Activated CD8-positive, alpha-beta T cell treated with anti-CD3 and anti-CD28 coated beads, Interleukin-2, amount 10 ng/mL, durations not matched to agents 7 days and 5 days (primary cell): ENCODE measurements at places on chromosomes 6 and 20. TPM values are rescaled to one million over a fixed set of nuclear protein-coding genes. Genes with fewer than 3 reads are reported as not detected.

The TSHZ2 gene
- total RNA-seq = 0.13 TPM

GRCh38 chr6:130769861-130770260, 57.3 kb upstream of the SMLR1 start:
- no peak for DNase-seq
- no peaks in the 10 kb centered on the region for H3K4me1 ChIP-seq
- no peak overlapping the region for H3K27ac ChIP-seq
- no peaks in the 10 kb centered on the region for H3K36me3 ChIP-seq

GRCh38 chr6:157224951-157225574, 98.3 kb downstream of the TMEM242 start:
- no peak for DNase-seq
- H3K36me3 ChIP-seq = no peaks in the 10 kb centered on the region
- no peak overlapping the region for H3K27ac ChIP-seq
- no peak overlapping the region for H3K4me3 ChIP-seq

- H3K4me1 ChIP-seq = peaks cover 5% of the 10 kb centered on the region
- H3K27ac ChIP-seq = no peak overlapping the region
- peaks cover 2% of the 10 kb centered on the region for H3K36me3 ChIP-seq
- no peak overlapping the region for H3K4me3 ChIP-seq
Observed at GRCh38 chr20:23043376-23043775, 6.1 kb downstream of the THBD start.

- no peak overlapping the region for H3K27ac ChIP-seq
- H3K4me3 ChIP-seq = no peak overlapping the region
- no peak for DNase-seq
- no peaks in the 10 kb centered on the region for H3K4me1 ChIP-seq
- no peaks in the 10 kb centered on the region for H3K27me3 ChIP-seq
Observed at GRCh38 chr20:14673164-14673563, 335.8 kb upstream of the FLRT3 start.

DNA sequence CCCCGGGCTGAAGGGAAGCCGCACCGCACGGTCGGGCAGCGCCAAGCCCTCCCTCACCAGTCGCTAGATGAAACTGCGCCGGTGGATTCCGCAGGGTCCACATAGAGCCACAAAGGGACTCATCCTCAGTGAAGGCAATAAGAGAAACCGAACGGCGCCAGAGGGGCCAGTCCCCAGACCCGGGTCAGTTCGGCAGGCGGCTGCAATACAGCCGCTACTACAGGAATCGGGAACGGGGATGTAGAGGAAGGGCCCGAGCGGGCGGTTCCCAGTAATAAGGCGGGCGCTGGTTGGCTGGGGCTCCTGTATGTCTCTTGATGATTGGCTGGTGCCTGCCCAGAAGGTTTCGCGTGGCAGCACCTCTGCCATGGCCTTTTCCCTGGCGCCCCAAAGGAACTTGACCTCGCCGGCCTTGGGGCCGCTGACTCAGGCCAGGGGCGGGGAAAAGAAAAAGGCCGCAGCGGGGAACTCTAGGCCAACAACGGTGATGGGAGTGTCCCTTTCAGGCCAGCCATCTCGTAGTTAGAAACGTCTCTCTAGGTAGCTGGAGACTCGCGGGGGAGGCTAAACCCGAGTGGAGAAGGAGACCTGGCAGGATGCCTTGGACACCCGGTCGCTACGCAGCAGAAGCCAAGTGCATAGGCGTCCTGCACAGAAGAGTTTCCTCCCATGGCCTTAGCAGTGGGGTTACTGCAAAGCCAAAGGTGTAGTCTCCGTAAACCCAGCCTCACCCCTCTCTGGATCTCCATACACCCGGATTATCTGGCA, at the start of gene IBTK:
Gene IBTK (minus strand): TSS at position 240 of the 768 bp plus-strand sequence. CDS start 7,258 bp downstream, outside the sequence.
- peaks cover 24% of the 10 kb centered on the region for H3K36me3 ChIP-seq
- no peaks in the 10 kb centered on the region for H3K27me3 ChIP-seq
- peak; percentile 92 for DNase-seq
- peaks cover 36% of the 10 kb centered on the region for H3K4me1 ChIP-seq

GRCh38 chr20:52118016-52118623, 73.5 kb downstream of the ZFP64 start:
- H3K27me3 ChIP-seq = no peaks in the 10 kb centered on the region
- H3K27ac ChIP-seq = no peak overlapping the region
- no peaks in the 10 kb centered on the region for H3K36me3 ChIP-seq
- DNase-seq = no peak
- no peak overlapping the region for H3K4me3 ChIP-seq

DNA sequence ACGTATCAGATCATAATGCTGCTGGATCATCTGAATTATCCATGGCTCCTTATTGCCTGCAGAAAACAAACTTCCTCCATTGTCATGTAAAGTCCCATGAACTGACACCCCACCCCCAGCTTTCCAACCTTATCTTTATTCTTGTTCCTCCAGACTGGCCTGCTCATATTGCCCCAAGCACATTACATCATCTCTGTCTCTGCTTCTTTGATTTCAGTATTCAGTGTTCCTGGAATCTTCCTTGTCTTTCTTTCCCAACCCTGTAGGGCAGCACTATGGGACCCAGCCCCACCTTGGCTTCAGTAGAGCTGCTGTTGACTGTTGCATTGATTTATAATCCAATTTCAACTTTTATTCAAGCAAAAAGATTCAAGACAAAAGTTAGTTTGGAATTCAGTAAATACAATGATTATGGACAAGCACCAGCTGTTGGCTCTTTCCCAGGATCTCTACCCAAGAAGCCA, 187.5 kb upstream of the ECI2 start:
- no peak overlapping the region for H3K4me3 ChIP-seq
- no peaks in the 10 kb centered on the region for H3K27me3 ChIP-seq
- no peak overlapping the region for H3K27ac ChIP-seq
- no peak for DNase-seq
- H3K36me3 ChIP-seq = no peaks in the 10 kb centered on the region
- H3K4me1 ChIP-seq = no peaks in the 10 kb centered on the region

DNA sequence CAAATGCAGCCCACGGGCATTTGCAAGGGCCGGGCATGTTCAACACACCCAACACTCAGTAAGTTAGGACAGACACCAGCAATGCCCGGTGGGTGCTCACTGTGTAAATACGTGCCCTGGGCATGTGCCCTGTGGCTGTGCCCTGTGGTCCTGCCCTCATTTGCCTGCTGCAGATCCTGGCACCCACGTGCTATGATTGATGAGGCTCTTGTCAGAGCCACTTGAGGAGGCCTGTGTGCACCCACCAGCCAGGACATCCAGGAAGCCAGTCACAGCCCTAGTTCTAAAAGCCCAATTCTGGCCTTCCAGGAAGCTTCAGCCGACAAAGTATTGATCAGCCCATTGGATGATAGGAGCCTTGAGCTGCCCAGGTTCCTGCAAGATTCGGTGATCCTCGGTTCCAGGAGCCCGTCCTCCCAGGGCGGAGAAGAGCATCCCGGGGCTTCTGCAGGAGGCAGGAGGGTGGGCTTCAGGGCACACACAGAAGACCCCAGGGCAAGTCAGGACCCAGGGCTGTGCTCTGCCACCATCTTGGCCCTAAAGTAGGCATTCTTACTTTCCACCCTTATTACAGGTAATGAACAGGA, 223.9 kb downstream of the PREX1 start:
- no peak for DNase-seq
- no peaks in the 10 kb centered on the region for H3K36me3 ChIP-seq
- H3K4me3 ChIP-seq = no peak overlapping the region
- H3K4me1 ChIP-seq = no peaks in the 10 kb centered on the region

The BPI gene
- total RNA-seq = not detected

DNA sequence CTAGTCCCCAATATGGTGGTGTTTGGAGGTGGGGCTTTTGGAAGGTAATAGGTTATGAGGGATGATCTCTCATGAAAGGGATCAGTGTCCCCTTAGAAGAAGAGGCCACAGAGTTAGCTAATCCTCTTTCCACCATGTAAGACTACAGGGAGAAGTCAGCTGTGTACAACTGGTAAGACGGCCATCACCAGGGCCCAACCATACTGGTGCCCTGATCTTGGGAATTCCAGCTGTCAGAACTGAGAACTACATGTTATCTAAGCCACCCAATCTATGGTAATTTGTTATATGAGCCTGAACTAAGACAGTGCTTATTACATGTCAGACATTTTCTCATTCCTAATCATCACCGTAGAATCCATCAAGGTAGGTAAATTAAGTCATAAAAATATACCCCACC, 77.7 kb upstream of the ZNF217 start:
- no peak overlapping the region for H3K27ac ChIP-seq
- no peak for DNase-seq
- H3K36me3 ChIP-seq = no peaks in the 10 kb centered on the region
- H3K27me3 ChIP-seq = no peaks in the 10 kb centered on the region
- no peak overlapping the region for H3K4me3 ChIP-seq

- no peaks in the 10 kb centered on the region for H3K4me1 ChIP-seq
- H3K27me3 ChIP-seq = no peaks in the 10 kb centered on the region
- DNase-seq = no peak
- H3K36me3 ChIP-seq = no peaks in the 10 kb centered on the region
- no peak overlapping the region for H3K27ac ChIP-seq
Observed at GRCh38 chr6:94362061-94362864, 942.9 kb upstream of the EPHA7 start.

- H3K27ac ChIP-seq = no peak overlapping the region
- H3K4me3 ChIP-seq = no peak overlapping the region
- H3K36me3 ChIP-seq = no peaks in the 10 kb centered on the region
- no peaks in the 10 kb centered on the region for H3K4me1 ChIP-seq
- no peak for DNase-seq
- H3K27me3 ChIP-seq = no peaks in the 10 kb centered on the region
Observed at GRCh38 chr6:80343511-80343910, 237.0 kb downstream of the BCKDHB start.

DNA sequence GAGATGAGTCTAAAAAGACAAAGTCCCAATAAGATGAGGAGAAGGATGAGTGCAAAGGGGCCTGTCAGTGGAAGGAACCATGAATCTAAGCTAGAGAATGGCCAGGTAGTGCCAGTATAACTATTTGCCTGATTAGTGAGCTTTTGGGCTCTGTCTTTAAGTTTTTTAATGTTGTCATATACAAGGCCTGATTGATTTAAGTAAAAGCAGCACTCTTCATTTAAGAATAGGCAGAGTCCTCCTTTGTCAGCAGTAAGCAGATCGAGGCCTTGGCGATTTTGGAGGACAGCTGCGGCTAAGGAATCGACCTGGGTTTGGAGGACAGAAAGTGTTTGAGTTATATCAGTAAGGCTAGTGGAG, 753.4 kb upstream of the ADGRB3 start:
- DNase-seq = no peak
- no peaks in the 10 kb centered on the region for H3K27me3 ChIP-seq
- H3K4me3 ChIP-seq = no peak overlapping the region
- H3K4me1 ChIP-seq = no peaks in the 10 kb centered on the region
- H3K36me3 ChIP-seq = no peaks in the 10 kb centered on the region

The C6orf58 gene
- not detected for total RNA-seq

DNA sequence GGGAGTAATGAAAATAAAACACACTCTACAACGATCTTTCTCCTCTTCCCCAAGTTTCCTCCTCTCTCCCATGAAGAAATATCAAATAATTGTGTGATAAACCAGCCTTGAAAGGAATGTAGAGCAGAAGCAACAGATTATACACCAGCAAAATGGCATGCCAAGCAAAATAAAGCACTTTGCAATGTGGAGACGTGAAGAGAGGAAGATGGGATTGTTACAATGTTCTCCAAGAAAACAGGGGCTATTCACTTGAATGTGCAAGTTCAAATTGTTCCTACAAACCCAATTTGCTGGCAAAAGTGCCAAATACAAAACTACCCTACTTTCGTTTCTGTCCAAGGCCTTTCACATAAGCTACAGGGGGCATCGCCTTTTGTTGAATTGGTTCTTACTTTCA, 185.1 kb downstream of the PDE7B start:
- DNase-seq = no peak
- H3K27me3 ChIP-seq = peaks cover 3% of the 10 kb centered on the region
- no peak overlapping the region for H3K27ac ChIP-seq
- H3K4me1 ChIP-seq = peaks cover 11% of the 10 kb centered on the region

- H3K4me1 ChIP-seq = peaks cover 15% of the 10 kb centered on the region
- H3K27me3 ChIP-seq = no peaks in the 10 kb centered on the region
- DNase-seq = no peak
- peaks cover 24% of the 10 kb centered on the region for H3K36me3 ChIP-seq
- H3K4me3 ChIP-seq = no peak overlapping the region
Observed at GRCh38 chr20:34886122-34886521, 9.7 kb downstream of the ACSS2 start.

GRCh38 chr20:2416541-2417212, 36.0 kb downstream of the TGM6 start:
- H3K4me3 ChIP-seq = no peak overlapping the region
- H3K27me3 ChIP-seq = peaks cover 22% of the 10 kb centered on the region
- no peak for DNase-seq
- H3K27ac ChIP-seq = no peak overlapping the region

DNA sequence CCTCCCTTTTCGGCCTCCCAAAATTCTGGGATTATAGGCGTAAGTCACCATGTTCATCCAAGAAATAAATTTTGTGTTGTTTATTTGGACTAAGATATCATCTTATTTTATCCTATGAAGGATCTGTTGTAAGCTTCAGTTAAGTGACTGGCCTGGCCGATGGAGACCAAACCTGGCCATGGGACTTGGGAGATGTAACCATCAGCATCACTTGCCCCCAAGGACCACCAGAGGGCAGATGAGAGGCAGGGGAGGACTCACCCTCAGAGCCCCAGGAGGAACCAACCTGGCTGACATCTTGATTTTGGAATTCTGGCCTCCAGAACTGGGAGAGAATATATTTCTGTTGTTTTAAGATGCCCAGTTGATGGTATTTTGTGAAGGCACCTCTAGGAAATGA, 266.7 kb downstream of the CDH26 start:
- no peak overlapping the region for H3K27ac ChIP-seq
- peaks cover 6% of the 10 kb centered on the region for H3K4me1 ChIP-seq
- H3K36me3 ChIP-seq = no peaks in the 10 kb centered on the region
- H3K27me3 ChIP-seq = no peaks in the 10 kb centered on the region

- no peaks in the 10 kb centered on the region for H3K36me3 ChIP-seq
- no peak overlapping the region for H3K4me3 ChIP-seq
- no peak overlapping the region for H3K27ac ChIP-seq
- no peak for DNase-seq
- no peaks in the 10 kb centered on the region for H3K27me3 ChIP-seq
Observed at GRCh38 chr20:50759678-50760077, 28.3 kb downstream of the PARD6B start.

- H3K36me3 ChIP-seq = peaks cover 3% of the 10 kb centered on the region
- no peaks in the 10 kb centered on the region for H3K27me3 ChIP-seq
- DNase-seq = no peak
- H3K4me3 ChIP-seq = no peak overlapping the region
Observed at GRCh38 chr6:109060571-109060970, 34.1 kb downstream of the SESN1 start.

GRCh38 chr6:104253236-104253635, 606.5 kb downstream of the HACE1 start:
- no peaks in the 10 kb centered on the region for H3K27me3 ChIP-seq
- no peak overlapping the region for H3K27ac ChIP-seq
- DNase-seq = no peak

GRCh38 chr20:63067721-63068560, 61.2 kb upstream of the BHLHE23 start:
- DNase-seq = no peak
- H3K27ac ChIP-seq = no peak overlapping the region
- H3K4me3 ChIP-seq = no peak overlapping the region
- H3K36me3 ChIP-seq = no peaks in the 10 kb centered on the region
